Kidney (tissue), 22 donors: ENCODE measurements at places on chromosomes 6 and 20. TPM values are rescaled to one million over a fixed set of nuclear protein-coding genes. Genes with fewer than 3 reads are reported as not detected.

The VSX1 gene
- total RNA-seq, result 0.41 TPM

The LAMA5 gene
- 342 TPM for total RNA-seq

The RAD21L1 gene
- total RNA-seq, result not detected

The CLDN20 gene
- total RNA-seq, result not detected

The TSPYL1 gene
- total RNA-seq, result 112 TPM

The TBXT gene
- total RNA-seq, result not detected

The HUS1B gene
- 1.2 TPM for total RNA-seq

The MRPS10 gene
- total RNA-seq, result 28.0 TPM

The NAPB gene
- 9.6 TPM for total RNA-seq

The SMOC2 gene
- 13.1 TPM for total RNA-seq

The DDAH2 gene
- 98.9 TPM for total RNA-seq

The KCNS1 gene
- total RNA-seq, result 2.9 TPM

- no peak for DNase-seq
Observed at GRCh38 chr6:39156801-39157200, 41.8 kb upstream of the SAYSD1 start.

DNA sequence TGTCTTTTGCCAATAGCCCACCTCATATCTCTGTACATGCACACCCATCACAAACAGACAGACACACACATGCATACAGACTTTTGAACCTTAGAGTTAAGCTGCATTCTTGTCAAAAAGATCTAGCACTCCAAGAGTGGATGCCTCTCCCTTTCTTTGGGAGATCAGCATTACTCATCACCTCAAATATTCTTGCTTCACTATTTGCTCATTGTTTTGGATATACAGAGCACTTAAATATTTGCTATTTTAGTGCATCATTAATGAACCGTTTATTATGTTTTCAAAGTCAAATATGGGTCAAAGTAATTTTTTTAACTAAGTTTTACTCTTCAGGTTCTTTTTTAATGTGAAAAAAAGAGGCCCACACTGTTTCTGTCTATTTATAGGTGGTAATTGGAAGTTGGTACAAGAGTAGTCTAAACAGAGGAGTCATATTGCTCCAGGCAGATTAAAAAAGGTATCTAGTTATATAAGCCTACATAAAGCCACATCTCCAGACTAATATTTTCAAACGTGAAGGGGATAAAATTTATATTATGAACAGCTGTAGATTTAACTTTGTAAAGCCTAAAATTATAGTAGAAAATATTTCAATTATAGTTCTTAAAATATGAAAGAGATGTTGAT is 102.6 kb downstream of the FLRT3 start:
- DNase-seq, result no peak

DNA sequence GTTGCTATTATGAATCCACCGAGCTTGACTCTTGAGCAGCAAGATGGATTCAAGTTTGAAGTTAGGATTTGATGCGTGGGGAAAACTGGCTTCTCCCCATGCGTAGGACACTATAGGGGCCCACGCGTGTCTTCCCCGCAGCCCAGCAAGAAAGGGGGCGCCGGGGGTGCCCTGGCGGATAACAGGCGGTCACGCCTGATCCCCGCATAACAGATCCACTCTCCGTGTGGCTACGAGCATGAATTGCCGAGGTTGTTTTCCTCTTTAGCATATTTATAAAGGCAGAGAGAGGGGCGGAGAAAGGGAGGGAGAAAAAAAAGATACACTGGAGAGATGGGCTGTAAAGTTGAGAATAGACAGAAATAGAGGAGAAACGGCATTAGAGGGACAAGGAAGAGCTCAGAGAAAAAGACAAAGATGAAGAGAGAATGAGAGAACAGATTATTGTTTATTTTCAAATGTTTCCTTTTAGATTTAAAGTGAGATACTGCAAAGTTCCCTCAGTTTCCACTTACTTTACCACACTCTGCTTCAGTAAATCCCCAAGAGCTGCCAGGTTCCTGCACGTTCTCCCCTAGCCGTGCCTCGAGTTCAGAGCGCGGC is 32.0 kb downstream of the TFAP2A start:
- no peak for DNase-seq

DNA sequence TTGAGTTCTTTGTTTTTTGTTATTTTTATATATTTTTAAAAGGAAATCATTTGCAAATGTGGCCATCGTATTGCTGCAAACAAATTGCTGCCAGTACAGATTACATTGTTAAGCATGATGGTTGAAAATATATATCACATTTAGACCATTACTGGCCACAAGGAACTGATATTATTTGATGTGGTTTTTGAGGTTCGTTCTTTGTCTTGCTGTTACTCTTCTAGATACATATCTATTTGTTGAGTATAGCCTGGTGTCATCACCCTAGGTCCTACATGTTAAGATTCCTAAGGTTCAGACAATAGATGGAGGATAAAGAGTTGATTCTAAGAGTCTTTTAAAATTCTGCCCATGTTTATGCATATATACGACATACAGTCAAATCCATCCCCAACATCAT is 306.0 kb downstream of the FARS2 start:
- no peak for DNase-seq

DNA sequence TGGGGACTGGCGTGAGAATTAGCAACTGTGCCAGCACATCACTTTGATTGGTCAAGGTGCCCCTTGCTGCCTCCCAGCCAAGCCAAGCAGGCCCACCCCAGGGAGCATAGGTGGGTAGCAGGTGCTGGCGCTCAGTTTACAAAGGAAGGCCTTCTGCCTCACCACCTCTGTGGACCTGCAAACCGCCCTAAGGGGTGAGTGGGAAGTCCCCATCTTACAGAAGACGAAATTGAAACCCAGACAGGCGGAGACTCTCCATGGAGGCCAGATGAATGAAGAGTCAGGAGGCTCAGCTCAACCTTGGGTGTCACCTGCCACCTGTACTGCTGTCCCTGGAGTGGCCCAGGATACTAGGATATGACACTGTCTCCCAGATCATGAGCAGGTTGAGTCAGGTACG is 21.5 kb upstream of the MAS1L start:
- no peak for DNase-seq

DNA sequence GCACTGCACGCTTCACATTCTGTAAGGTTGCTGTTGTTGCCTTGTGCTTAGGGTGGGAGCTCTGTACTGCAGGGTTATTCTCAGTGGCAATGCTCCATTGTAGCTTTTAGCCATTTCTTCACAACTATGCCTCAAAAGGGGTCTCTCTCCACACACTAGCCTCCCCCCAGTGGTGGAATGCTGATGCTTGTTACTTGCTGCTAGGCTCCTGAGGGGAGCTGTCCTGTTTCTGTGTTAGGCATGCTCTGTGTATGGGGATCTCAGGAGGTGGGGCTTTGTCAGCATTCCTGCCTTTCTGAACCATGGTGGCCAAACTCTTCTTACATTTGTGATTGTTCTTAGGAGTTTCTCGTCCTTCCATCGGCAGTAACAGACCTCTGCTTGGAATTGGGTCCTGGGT is 18.8 kb downstream of the TMEM170B start:
- no peak for DNase-seq

DNA sequence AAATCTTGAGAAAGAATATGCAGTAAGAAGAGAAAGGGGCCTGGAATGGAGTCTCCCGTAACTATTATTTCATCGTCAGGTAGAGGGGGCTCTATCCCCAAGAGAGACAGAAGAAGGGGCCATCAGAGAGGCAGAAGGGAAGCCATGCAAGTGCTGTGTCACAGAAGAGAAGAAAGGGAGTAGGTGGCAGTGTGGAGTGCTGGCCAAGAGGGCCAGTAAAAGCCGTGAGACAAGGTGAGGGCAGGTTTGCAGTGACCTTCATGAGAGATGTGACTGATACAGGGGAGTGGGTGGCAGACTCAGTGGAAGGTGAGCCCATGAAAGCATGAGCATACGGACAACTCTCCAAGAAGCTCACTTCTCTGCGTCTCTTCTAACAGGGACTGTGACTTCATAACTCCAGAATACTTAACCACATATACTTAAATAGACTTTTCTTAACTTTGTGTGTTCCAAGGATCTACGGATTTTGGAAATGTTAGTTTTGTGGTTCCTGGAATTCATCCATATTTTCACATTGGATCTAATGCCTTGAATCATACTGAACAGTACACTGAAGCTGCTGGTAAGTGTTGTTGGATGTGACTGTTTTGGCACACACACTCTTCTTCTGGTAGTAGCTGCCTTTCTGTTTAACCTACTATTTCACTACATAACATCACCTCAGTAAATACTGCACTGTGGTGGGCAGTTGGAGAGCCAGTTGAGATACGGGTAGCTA is 15.6 kb downstream of the PM20D2 start:
- no peak for DNase-seq

- DNase-seq, result no peak
Observed at GRCh38 chr20:31720486-31721407, 1.9 kb downstream of the BCL2L1 start.

- peak; percentile 51 for DNase-seq
Observed at GRCh38 chr6:161890832-161891297, 617.0 kb upstream of the AGPAT4 start.

DNA sequence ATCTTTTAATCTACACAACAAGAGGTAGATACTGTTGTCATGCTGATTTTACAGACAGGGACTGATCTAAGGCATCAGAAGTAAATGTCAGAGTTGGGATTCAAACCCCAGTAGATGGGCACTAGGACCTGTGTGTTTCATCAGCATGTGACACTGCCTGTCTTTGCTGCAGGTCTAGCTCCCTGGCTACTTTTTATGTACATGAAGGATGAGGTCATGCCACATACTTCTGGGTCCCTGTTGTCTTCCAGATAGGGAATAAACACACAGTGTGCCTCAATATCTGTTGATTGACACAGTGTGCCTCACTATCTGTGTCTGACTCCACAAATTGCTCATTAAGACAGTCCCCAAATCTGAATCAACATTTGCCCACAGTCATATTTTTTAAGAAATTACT is 106.9 kb downstream of the TFAP2B start:
- no peak for DNase-seq

GRCh38 chr6:16956361-16956760 is 145.5 kb upstream of the STMND1 start:
- no peak for DNase-seq

DNA sequence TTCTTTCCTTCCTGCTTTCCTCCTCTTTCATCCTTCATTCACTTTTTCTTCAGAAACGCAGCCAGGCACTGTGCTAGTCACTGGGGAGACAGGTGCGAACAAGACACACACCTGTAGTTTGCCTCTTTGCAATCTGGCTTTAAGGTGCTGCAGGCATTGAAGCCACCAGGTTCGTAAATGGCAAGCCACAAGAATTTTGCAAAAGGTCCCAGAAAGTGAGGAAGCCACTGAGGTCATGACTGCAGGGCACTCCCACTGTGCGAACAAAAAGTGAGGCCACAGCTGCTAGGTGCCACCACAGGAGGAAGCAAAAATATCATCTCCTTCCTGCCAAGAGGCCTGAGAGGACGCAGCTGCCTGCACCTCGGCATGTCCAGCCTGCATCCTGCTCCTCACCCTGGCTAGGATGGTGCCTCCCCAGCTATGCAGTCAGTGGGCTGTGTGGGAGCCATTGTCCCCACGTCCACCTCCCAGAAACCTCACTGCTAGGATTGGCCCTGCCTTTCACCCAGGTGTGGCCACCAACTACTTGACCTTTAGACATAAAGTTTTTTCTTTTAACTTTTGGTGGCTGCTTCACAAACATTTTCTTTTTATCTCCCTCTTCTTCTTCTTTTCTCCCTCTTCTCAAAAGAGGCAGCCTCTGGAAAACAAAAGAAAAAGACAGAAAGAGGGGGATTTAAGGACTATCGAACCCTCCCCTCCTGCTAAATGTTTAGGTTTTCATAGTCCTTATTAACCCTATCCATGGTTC is 230.8 kb downstream of the BCAS1 start:
- no peak for DNase-seq
